Fibroblast of villous mesenchyme (primary cell): ENCODE measurements at places on chromosomes 6 and 20.

DNA sequence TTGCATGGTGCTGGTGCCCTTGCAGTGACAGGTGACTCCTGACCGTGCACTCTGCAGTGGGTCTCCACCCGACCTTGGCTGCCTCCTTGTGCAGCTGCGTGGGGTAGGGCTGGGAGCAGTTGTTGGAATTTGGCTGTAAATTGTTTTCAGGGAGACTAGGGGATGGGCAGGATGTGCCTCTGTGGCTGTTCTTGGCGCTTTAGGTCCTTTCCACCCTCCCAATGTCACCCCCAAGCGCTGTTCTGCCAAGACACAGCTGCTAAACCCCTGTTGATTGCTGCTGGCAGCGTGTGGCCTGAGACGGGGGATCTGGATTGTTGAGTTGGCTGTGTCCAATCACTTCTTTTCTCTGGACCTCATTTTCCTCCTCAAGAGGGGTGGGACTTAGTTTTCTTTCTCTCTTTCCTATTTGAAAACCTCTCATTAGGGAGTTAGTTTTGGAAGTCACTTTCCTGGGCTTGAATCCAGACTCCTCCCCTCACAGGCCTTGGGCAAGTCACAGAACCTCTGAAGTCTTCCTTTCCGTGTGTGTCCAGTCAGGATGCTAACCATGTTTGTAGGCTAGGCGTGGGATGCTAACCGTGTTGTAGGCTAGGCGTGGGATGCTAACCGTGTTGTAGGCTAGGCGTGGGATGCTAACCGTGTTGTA, 8.5 kb downstream of the IGF2R start:
- DNase-seq, result peak; percentile 87

GRCh38 chr20:63409066-63409833, 48.1 kb upstream of the CHRNA4 start:
- DNase-seq, result no peak

- no peak for DNase-seq
Measured at GRCh38 chr6:134983823-134984222, 33.9 kb upstream of the ALDH8A1 start.

DNA sequence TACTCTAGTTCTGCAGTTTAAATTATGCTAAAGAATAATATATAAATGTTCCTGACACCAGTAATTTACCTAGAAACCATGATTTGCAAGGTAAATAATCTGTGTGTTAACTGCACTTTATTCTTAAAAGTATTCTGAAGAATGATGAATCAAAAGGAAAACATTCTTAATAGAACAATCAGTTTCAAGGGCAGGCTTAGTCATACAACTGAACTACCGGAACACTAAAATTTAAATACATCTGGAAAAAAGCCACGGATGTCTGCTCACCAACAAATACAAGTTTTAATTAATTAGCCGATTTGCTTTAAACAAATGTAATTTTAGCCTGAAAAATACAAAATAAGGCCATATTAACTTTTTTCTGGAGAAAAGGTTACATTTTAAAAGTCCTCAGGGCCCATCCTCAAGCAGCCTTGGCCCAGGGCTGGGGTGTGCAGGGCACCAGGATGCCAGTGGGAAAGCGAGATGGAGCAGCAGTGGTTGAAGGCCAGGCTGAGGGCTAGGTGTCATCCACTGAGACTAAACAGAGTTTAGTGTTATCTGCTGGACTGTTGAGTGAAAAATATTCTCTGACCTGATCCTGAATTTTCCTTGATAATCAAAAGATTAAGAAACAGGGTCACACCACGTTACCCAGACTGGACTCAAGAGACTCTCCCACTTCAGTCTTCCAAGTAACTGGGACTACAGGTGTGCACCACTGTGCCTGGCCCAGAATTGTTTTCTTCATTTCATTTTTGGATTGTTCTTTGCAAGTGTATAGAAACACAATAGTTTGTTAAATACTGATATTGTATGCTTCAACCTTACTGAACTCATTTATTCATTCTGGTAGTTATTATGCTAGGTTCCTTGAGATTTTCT, 88.2 kb upstream of the DST start:
- DNase-seq, result peak; percentile 68

DNA sequence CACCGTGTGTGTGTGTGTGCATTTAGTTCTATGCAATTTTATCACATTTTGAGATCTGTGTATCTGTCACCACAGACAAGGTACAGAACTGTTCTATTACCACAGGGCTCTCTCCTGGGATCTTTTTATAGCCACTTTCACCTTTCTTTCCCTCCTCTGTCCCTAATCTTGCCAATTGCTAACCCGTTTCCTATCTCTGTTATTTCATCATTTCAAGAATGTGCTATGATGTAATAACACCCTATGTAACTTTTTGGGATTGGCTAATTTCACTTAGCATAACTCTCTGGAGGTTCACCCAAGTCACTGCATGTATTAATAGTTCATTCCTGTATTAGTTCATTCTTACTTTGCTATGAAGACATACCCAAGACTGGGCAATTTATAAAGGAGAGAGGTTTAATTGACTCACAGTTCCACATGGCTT, 657.7 kb downstream of the QKI start:
- no peak for DNase-seq

GRCh38 chr20:17771206-17772004, 71.6 kb downstream of the BANF2 start:
- DNase-seq, result no peak

DNA sequence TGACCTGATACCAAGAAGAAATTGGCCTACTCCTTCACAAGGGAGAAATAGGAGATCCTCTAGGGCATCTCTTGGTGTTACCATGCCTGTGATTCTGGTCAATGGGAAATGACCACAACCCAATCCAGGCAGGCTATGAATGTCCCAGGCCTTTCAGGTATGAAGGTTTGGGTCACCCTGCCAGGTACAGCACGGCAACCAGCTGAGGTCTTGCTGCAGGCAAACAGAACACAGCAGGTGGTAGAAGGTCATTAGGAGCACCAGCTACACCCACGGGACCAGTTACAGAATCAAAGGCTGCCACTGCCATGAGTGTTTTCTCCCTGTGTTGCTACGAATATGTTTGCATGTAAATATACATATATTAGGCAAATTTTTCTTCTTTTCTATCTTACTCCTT, 202.3 kb downstream of the ERMARD start:
- no peak for DNase-seq

GRCh38 chr6:5157621-5158138, 72.5 kb downstream of the PPP1R3G start:
- no peak for DNase-seq
